ENCODE measurements at places on chromosomes 3 and 15. TPM values are rescaled to one million over a fixed set of nuclear protein-coding genes. Genes with fewer than 3 reads are reported as not detected.

Gene SETMAR
- polyA plus RNA-seq: 14.7 TPM

Gene FSIP1
- 0.23 TPM for polyA plus RNA-seq

Gene SYNPR
- not detected for polyA plus RNA-seq

Gene GOLGA8N
- polyA plus RNA-seq: 20.5 TPM

Gene SLC9C1
- polyA plus RNA-seq: 0.15 TPM

Gene RLBP1
- polyA plus RNA-seq: 0.36 TPM

Gene HIGD2B
- not detected for polyA plus RNA-seq

Gene THUMPD3
- 39.4 TPM for polyA plus RNA-seq

Gene NPAP1
- 0.07 TPM for polyA plus RNA-seq

Gene AQP9
- polyA plus RNA-seq: 0.37 TPM

Gene SLITRK3
- polyA plus RNA-seq: 2.4 TPM

Gene CDC25A
- 4.2 TPM for polyA plus RNA-seq

Gene CAMK2N2
- not detected for polyA plus RNA-seq

Gene COMMD4
- polyA plus RNA-seq: 51.7 TPM

Gene CAND2
- 43.6 TPM for polyA plus RNA-seq

Gene COL8A1
- polyA plus RNA-seq: 1.4 TPM

Gene TJP1
- 57.6 TPM for polyA plus RNA-seq

Gene ZNF385D
- polyA plus RNA-seq: 32.1 TPM

Data from muscle of leg (tissue), 16 donors.